ENCODE measurements at places on chromosomes 16 and 17. TPM values are rescaled to one million over a fixed set of nuclear protein-coding genes. Genes with fewer than 3 reads are reported as not detected.

Gene HSPB9
- not detected for total RNA-seq

Gene MYH13
- not detected for total RNA-seq

Gene MGAT5B
- 1.4 TPM for total RNA-seq

Gene RAB37
- 0.13 TPM for total RNA-seq

Gene TVP23A
- total RNA-seq, result not detected

Gene NACA2
- total RNA-seq, result not detected

Gene TMC8
- total RNA-seq, result 0.13 TPM

Gene WFIKKN1
- total RNA-seq, result 0.22 TPM

Gene PITPNM3
- total RNA-seq, result 1.3 TPM

Gene IL17C
- not detected for total RNA-seq

Gene NOD2
- total RNA-seq, result 0.27 TPM

Gene RTN4RL1
- total RNA-seq, result under 0.01 TPM

Gene MT4
- not detected for total RNA-seq

Gene FBXL16
- 0.65 TPM for total RNA-seq

Gene CCL17
- total RNA-seq, result not detected

Gene CRYBA1
- not detected for total RNA-seq

Gene KRT16
- total RNA-seq, result not detected

Gene ANKFN1
- 1.2 TPM for total RNA-seq

Gene HS3ST6
- not detected for total RNA-seq

Gene HBA2
- not detected for total RNA-seq

Gene RAB40B
- total RNA-seq, result 3.9 TPM

Gene FNDC8
- not detected for total RNA-seq

Gene TEX14
- under 0.01 TPM for total RNA-seq

Gene ABCC12
- total RNA-seq, result not detected

Gene ARHGDIG
- total RNA-seq, result 1.7 TPM

Gene ACE
- 29.1 TPM for total RNA-seq

Gene NOS2
- not detected for total RNA-seq

Gene ZDHHC1
- 6.3 TPM for total RNA-seq

Gene P2RX5
- 1.7 TPM for total RNA-seq

Gene CLDN9
- total RNA-seq, result not detected

Gene MFAP4
- not detected for total RNA-seq

Gene KRTAP2-3
- total RNA-seq, result not detected

Gene SEPTIN1
- total RNA-seq, result 0.50 TPM

Gene NMRAL1
- 51.7 TPM for total RNA-seq

Gene CSH2
- total RNA-seq, result not detected

Gene VTN
- total RNA-seq, result 0.07 TPM

Gene TRAF4
- 27.9 TPM for total RNA-seq

Gene RNF166
- 17.7 TPM for total RNA-seq

Gene CD300A
- total RNA-seq, result not detected

Gene NXN
- 33.6 TPM for total RNA-seq

Gene EPN3
- 0.13 TPM for total RNA-seq

Gene PDPK1
- total RNA-seq, result 29.2 TPM

Gene WNT9B
- not detected for total RNA-seq

Gene ABI3
- 45.7 TPM for total RNA-seq

Gene NUP85
- total RNA-seq, result 54.8 TPM

Gene SSTR5
- total RNA-seq, result not detected

Gene HSD17B2
- total RNA-seq, result 0.27 TPM

Gene CCL7
- total RNA-seq, result 0.53 TPM

Gene LRRC3C
- not detected for total RNA-seq

Gene SPNS3
- 0.22 TPM for total RNA-seq
